ENCODE measurements at places on chromosomes 6 and 20.
A peak's percentile ranks its signal among the peaks of the same experiment; 100 is the strongest.

DNA sequence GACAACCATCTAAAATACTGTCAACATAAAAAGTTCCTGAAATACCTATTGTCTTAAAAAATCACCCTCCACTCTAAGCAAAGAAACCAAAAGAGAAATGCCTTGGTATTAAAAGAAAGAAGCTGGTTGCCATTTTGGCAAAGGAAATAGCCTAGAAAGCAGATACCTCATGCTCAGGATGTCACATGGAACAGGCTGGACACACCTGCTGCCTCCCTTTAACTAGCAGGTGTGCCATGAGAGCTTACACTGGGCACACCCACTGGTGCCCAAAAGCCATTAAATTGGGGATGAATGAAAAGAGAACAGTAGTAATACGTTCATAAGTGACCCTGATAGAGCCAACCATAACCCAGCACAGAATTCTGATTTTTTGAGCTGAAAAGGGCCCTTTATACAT, 1.5 kb downstream of the SLC23A2 start:
- DNase-seq: no peak

GRCh38 chr6:33295621-33296369, 2.9 kb downstream of the RGL2 start:
- no peak for DNase-seq

- no peak for DNase-seq
These were observed 637 bp downstream of the ABHD12 start for GRCh38 chr20:25389858-25390537.

DNA sequence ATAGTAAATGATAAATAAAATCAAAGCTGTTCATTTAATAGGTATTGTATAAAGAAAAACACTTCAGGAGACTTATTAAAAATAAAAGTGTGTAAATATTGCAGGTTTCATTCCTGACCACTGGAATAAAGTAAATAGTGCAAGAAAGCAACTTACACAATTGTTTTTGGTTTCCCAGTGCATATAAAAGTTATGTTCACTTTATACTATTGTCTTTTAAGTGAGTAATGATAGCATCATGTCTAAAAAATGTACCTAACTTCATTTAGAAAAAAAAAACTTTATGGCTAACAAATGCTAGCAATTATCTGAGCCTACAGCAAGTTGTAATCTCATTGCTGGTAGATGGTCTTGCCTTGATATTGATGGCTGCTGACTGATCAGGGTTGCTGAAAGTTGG, 726.6 kb upstream of the POU3F2 start:
- DNase-seq: no peak

GRCh38 chr6:140784573-140784972, 1348.2 kb upstream of the GJE1 start:
- no peak for DNase-seq

GRCh38 chr6:79810871-79811270, 136.5 kb downstream of the ELOVL4 start:
- no peak for DNase-seq

- no peak for DNase-seq
These were observed 36.1 kb downstream of the ELOVL2 start for GRCh38 chr6:11007715-11008608.

GRCh38 chr6:2693231-2693630, 57.5 kb downstream of the MYLK4 start:
- peak; percentile 49 for DNase-seq

- no peak for DNase-seq
These were observed 25.0 kb downstream of the GDAP1L1 start for GRCh38 chr20:44271915-44272663.
